ENCODE measurements at places on chromosomes 5 and 9. TPM values are rescaled to one million over a fixed set of nuclear protein-coding genes. Genes with fewer than 3 reads are reported as not detected.

Gene SPINK13
- total RNA-seq, result not detected

Gene TXNDC15
- total RNA-seq, result 69.9 TPM

Gene GLT6D1
- total RNA-seq, result not detected

Gene IL12B
- 3.2 TPM for total RNA-seq

Gene CDO1
- total RNA-seq, result not detected

- DNase-seq, result no peak
- H3K4me3 ChIP-seq, result no peak overlapping the region
- H3K36me3 ChIP-seq, result no peaks in the 10 kb centered on the region
- no peaks in the 10 kb centered on the region for H3K4me1 ChIP-seq
These were observed 4.8 kb downstream of the ADAMTSL1 start for GRCh38 chr9:18478501-18479361.

DNA sequence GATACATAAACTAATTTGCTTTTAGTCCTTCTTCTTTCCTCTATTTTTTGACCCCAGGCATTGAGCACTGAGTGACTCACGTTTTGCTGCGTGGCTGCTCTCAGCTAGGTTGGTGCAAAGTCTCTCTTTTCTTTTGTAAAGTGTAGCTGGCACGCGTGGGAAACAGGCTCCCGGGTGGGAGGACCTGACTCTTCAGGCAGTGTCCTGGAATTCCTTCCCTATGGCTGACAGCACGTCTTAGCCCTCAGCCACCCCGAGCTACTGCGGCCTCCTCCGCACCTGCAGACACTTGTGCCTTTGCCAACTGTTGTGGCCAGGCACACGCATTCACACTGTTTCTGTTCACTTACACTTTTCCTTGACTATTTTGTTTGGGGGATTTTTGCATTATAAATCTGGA, 877 bp upstream of the SCGB3A1 start:
- no peak for DNase-seq
- peaks cover 5% of the 10 kb centered on the region for H3K36me3 ChIP-seq
- peaks cover 4% of the 10 kb centered on the region for H3K4me1 ChIP-seq
- H3K27ac ChIP-seq, result no peak overlapping the region
- H3K4me3 ChIP-seq, result no peak overlapping the region
- peaks cover 12% of the 10 kb centered on the region for H3K27me3 ChIP-seq

- DNase-seq, result no peak
- H3K4me3 ChIP-seq, result no peak overlapping the region
- peaks cover 7% of the 10 kb centered on the region for H3K27me3 ChIP-seq
- H3K36me3 ChIP-seq, result no peaks in the 10 kb centered on the region
- H3K27ac ChIP-seq, result no peak overlapping the region
These were observed 556.0 kb downstream of the BNC2 start for GRCh38 chr9:16314476-16314875.

- peaks cover 35% of the 10 kb centered on the region for H3K4me1 ChIP-seq
- H3K27me3 ChIP-seq, result no peaks in the 10 kb centered on the region
- H3K27ac ChIP-seq, result no peak overlapping the region
- H3K36me3 ChIP-seq, result peaks cover 8% of the 10 kb centered on the region
These were observed 12.8 kb downstream of the DMXL1 start for GRCh38 chr5:119083679-119084078.
